Effector memory CD8-positive, alpha-beta T cell (primary cell): ENCODE measurements at places on chromosomes 13 and 19.
A peak's percentile ranks its signal among the peaks of the same experiment; 100 is the strongest.

- no peaks in the 10 kb centered on the region for H3K4me1 ChIP-seq
- peaks cover 18% of the 10 kb centered on the region for H3K27me3 ChIP-seq
- no peak for DNase-seq
- H3K4me3 ChIP-seq: no peak overlapping the region
These were observed 3.0 kb downstream of the PEG3 start for GRCh38 chr19:56837492-56838023.

DNA sequence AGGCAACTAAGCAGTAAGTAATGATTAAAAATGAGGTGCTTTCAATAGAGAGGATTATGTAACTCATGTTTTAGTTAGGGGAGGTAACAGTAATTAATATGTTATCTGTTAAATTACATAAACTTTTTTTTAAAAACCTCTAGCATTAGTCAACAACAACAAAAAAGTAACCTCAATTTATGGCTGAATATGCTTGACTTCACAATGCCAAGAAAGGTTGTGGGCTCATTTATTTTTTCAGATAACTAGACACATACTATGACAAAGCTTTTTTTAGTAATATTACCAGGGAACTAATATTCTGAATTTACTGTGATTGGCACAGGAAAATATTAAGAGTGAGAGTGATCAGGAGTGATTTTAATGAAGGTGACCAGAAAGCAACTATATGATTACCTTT, 54.9 kb downstream of the KCNRG start:
- no peak for DNase-seq
- H3K27ac ChIP-seq: no peak overlapping the region
- H3K36me3 ChIP-seq: peaks cover 27% of the 10 kb centered on the region
- no peak overlapping the region for H3K4me3 ChIP-seq
- H3K27me3 ChIP-seq: no peaks in the 10 kb centered on the region

GRCh38 chr13:23949200-23949599, 51.9 kb upstream of the C1QTNF9B start:
- H3K27ac ChIP-seq: no peak overlapping the region
- no peaks in the 10 kb centered on the region for H3K36me3 ChIP-seq
- H3K27me3 ChIP-seq: peaks cover 43% of the 10 kb centered on the region
- no peak overlapping the region for H3K4me3 ChIP-seq
- DNase-seq: no peak

DNA sequence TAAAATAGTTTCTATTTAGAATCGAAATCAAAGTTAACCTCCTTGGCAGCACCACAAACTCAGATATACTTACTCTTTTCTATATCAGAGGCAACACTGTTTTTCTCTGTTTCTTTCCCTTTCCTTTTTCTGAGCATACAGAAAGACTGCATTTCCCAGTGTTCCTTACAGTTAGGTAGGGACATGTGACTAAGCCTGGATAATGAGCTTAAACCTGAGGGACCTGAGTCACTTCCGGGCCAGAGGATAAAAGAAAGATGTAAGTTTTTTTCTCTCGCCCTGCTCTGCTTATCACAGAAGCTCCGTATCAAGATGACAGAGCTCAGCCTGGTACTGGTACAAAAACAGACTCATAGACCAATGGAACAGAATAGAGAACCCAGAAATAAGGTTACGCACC, 531.9 kb downstream of the KLF12 start:
- H3K36me3 ChIP-seq: no peaks in the 10 kb centered on the region
- no peak for DNase-seq
- peaks cover 9% of the 10 kb centered on the region for H3K27me3 ChIP-seq
- no peak overlapping the region for H3K27ac ChIP-seq
- H3K4me1 ChIP-seq: no peaks in the 10 kb centered on the region
- no peak overlapping the region for H3K4me3 ChIP-seq

- no peak within 1 kb of the TSS for H3K27ac ChIP-seq
- H3K27me3 ChIP-seq: peaks cover 12% of the 10 kb centered on the region
- H3K4me1 ChIP-seq: peaks cover 12% of the 10 kb centered on the region
- peak; percentile 38 for DNase-seq
- peaks cover 7% of the 10 kb centered on the region for H3K36me3 ChIP-seq
- peak within 1 kb of the TSS; percentile 72 for H3K4me3 ChIP-seq
These were observed at the start of gene NEK5 for GRCh38 chr13:52128714-52129700. Gene NEK5 (minus strand): TSS chr13:52129073. CDS start chr13:52127482, 1,591 bp downstream.

DNA sequence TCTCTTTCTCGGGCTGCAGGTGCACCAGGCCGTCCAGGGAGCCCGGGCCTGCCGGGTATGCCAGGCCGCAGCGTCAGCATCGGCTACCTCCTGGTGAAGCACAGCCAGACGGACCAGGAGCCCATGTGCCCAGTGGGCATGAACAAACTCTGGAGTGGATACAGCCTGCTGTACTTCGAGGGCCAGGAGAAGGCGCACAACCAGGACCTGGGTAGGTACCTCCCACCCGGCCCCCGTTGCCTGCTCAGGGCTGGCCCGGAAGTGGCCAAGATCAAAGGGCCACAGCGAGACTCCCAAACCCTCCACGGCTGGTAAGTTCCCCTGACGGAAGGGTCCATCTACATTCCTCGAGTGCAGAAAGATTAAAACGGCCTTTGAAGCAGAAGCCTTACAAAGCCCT, 55.1 kb downstream of the RAB20 start:
- no peak overlapping the region for H3K4me3 ChIP-seq
- peaks cover 4% of the 10 kb centered on the region for H3K4me1 ChIP-seq
- H3K27me3 ChIP-seq: peaks cover 17% of the 10 kb centered on the region
- H3K36me3 ChIP-seq: no peaks in the 10 kb centered on the region
- no peak overlapping the region for H3K27ac ChIP-seq

- no peak overlapping the region for H3K4me3 ChIP-seq
- H3K27me3 ChIP-seq: no peaks in the 10 kb centered on the region
- H3K36me3 ChIP-seq: no peaks in the 10 kb centered on the region
These were observed 659.9 kb downstream of the UQCRFS1 start for GRCh38 chr19:28553005-28553404.

GRCh38 chr13:89514534-89515312, 1832.8 kb upstream of the MIR17HG start:
- H3K27me3 ChIP-seq: no peaks in the 10 kb centered on the region
- no peak for DNase-seq
- H3K36me3 ChIP-seq: no peaks in the 10 kb centered on the region
- no peak overlapping the region for H3K4me3 ChIP-seq
- no peaks in the 10 kb centered on the region for H3K4me1 ChIP-seq

GRCh38 chr13:26878438-26878837, 117.9 kb upstream of the GPR12 start:
- H3K4me1 ChIP-seq: no peaks in the 10 kb centered on the region
- DNase-seq: no peak
- H3K27ac ChIP-seq: no peak overlapping the region
- peaks cover 12% of the 10 kb centered on the region for H3K27me3 ChIP-seq
- H3K4me3 ChIP-seq: no peak overlapping the region

DNA sequence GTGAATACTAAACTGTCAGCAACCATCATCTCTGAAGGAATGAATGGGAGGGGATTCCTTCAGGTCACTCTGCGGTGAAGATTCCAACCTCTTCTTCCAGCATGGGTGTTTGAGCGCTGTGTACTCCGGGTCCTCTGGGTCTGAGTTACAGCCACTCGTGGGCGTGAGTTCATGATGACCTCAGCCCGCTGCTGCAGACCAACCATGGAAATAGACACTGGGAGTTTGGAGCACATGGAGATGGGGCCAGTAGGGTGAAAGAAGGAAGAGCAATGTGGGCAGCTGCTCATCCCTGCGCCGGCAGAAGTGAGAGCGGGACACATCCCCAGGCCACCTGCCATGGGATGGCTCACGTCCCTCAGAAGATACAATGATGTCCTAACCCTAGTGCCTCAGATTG, 16.8 kb upstream of the RAB20 start:
- peaks cover 5% of the 10 kb centered on the region for H3K4me1 ChIP-seq
- H3K36me3 ChIP-seq: no peaks in the 10 kb centered on the region
- H3K27me3 ChIP-seq: peaks cover 94% of the 10 kb centered on the region
- H3K4me3 ChIP-seq: no peak overlapping the region
- no peak overlapping the region for H3K27ac ChIP-seq

- DNase-seq: no peak
- H3K4me3 ChIP-seq: peak overlapping the region; percentile 69
- peak overlapping the region; percentile 96 for H3K27ac ChIP-seq
- no peaks in the 10 kb centered on the region for H3K27me3 ChIP-seq
These were observed 51.3 kb downstream of the STK24 start for GRCh38 chr13:98525456-98526181.

DNA sequence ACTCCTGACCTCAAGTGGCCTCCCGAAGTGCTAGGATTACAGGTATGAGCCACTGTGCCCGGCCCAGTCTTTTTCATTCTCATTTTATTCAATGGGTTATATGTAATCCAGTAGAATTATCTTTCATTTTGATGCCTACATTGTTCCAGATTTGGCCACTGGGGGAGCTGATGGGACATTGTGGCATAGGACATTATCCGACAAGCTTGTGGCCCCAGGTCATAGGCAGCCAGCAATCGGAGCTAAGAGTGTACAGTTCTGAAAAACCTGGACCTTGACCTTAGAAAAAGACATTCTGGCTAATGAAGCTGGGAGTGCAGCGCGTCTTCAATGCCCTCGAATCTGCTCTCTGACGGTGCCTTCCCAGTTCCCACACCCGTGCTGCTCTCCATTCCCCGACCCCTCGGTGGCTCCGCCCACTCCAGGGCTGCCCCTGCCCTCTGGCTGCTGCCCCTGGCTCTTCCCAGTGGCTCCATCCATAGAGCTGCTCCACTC, 108.7 kb downstream of the TEX29 start:
- peaks cover 2% of the 10 kb centered on the region for H3K36me3 ChIP-seq
- H3K27ac ChIP-seq: no peak overlapping the region
- no peak for DNase-seq

DNA sequence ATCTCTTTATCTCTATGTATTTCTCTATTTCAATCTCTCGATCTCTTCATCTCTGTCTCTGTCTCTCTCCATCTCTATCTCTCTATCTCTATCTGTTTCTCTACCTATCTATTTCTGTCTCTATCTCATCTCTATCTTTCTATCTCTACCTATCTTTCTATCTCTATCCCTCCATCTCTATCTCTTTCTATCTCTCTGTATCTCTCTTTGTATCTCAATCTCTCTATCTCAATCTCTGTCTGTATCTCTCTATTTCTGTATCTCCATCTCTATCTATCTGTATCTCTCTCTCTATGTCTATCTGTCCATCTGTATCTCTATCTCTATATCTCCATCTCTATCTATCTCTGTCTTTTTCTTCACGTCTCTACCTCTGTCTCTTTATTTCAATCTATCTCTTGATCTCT, 25.2 kb downstream of the TNFSF9 start:
- H3K27me3 ChIP-seq: no peaks in the 10 kb centered on the region
- H3K27ac ChIP-seq: no peak overlapping the region
- no peaks in the 10 kb centered on the region for H3K4me1 ChIP-seq
- H3K36me3 ChIP-seq: no peaks in the 10 kb centered on the region
- DNase-seq: no peak

- DNase-seq: no peak
- peaks cover 28% of the 10 kb centered on the region for H3K27me3 ChIP-seq
- H3K36me3 ChIP-seq: no peaks in the 10 kb centered on the region
- H3K27ac ChIP-seq: peak overlapping the region; percentile 12
These were observed 23.5 kb downstream of the LGALS16 start for GRCh38 chr19:39679056-39679790.

DNA sequence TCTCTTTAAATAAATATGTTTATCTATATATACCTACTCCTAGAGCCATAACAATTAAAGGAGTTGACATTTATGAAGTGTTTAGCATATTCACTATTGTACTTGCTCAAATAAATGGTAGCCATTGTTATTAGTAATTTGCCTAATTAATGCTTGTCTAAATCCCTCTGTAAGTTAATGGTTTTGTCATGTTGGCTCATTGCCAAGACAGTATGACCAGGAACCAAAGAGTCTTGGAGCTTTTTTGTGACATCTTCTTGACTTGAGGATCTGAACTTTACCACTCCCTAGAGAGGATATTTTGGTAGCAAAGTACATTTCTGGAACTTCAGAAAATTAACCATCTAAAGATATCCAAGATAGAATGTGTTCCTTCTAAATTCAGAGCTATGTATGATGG, 15.5 kb downstream of the FRY start:
- DNase-seq: no peak
- H3K36me3 ChIP-seq: peaks cover 5% of the 10 kb centered on the region
- no peak overlapping the region for H3K4me3 ChIP-seq
- no peaks in the 10 kb centered on the region for H3K27me3 ChIP-seq
- no peaks in the 10 kb centered on the region for H3K4me1 ChIP-seq

- no peak overlapping the region for H3K4me3 ChIP-seq
- no peaks in the 10 kb centered on the region for H3K27me3 ChIP-seq
- no peak overlapping the region for H3K27ac ChIP-seq
These were observed 1147.1 kb upstream of the SPRY2 start for GRCh38 chr13:81488021-81488420.

GRCh38 chr19:57850553-57851017, 926 bp downstream of the ZNF587 start:
- H3K36me3 ChIP-seq: peaks cover 45% of the 10 kb centered on the region
- peak overlapping the region; percentile 98 for H3K27ac ChIP-seq
- peaks cover 31% of the 10 kb centered on the region for H3K4me1 ChIP-seq
- no peak for DNase-seq

DNA sequence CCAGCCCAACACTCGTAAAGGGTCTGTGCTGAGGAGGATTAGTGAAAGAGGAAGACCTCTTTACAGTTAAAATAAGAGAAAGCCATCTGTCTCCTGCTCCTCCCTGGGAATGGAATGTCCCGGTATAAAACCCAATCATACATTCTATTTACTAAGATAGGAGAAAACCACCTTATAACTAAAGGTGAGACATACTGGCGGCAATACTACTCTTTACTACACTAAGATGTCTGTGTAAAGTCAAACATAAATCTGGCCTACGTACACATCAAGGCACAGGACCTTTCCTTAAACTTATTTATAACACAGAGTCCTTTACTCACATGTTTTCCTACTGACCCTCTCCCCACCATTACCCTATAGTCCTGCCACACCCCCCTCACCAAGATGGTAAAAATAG, 3.3 kb downstream of the ZNF350 start:
- H3K4me1 ChIP-seq: peaks cover 13% of the 10 kb centered on the region
- H3K36me3 ChIP-seq: peaks cover 33% of the 10 kb centered on the region
- H3K27ac ChIP-seq: no peak overlapping the region
- H3K4me3 ChIP-seq: no peak overlapping the region
- H3K27me3 ChIP-seq: no peaks in the 10 kb centered on the region

- H3K27me3 ChIP-seq: no peaks in the 10 kb centered on the region
- DNase-seq: no peak
These were observed 19.3 kb downstream of the SAFB start for GRCh38 chr19:5642204-5642603.

DNA sequence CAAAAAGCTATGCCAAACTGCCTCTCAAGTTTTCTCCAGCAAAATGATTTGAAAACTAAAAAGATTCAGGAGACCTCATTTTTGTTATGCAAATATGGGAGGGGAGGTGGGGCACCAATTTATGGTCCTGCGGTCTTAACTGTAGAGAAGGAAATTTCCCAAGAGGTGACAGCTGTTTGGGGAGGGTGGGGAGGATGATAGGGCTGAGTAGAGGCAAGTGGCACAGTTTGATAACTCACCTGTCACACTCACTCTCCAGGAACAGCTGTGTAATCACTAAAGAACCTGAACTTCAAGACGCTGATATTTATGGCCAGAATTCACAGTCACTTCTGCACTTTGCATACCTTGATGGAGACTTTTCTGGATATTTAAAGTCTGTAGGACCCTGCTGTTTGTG, 232.9 kb upstream of the STARD13 start:
- H3K4me1 ChIP-seq: no peaks in the 10 kb centered on the region
- no peak overlapping the region for H3K4me3 ChIP-seq
- no peaks in the 10 kb centered on the region for H3K36me3 ChIP-seq
- peaks cover 11% of the 10 kb centered on the region for H3K27me3 ChIP-seq
- no peak for DNase-seq
- no peak overlapping the region for H3K27ac ChIP-seq

- H3K4me1 ChIP-seq: peaks cover 6% of the 10 kb centered on the region
- peaks cover 6% of the 10 kb centered on the region for H3K36me3 ChIP-seq
- no peaks in the 10 kb centered on the region for H3K27me3 ChIP-seq
- no peak overlapping the region for H3K4me3 ChIP-seq
These were observed 17.1 kb downstream of the PCCA start for GRCh38 chr13:100106005-100106404.
